Activated T-cell treated with anti-CD3 and anti-CD28 coated beads, Interleukin-2, amount 50 U/mL, for 1 hour (primary cell): ENCODE measurements at places on chromosomes 6 and 20.

DNA sequence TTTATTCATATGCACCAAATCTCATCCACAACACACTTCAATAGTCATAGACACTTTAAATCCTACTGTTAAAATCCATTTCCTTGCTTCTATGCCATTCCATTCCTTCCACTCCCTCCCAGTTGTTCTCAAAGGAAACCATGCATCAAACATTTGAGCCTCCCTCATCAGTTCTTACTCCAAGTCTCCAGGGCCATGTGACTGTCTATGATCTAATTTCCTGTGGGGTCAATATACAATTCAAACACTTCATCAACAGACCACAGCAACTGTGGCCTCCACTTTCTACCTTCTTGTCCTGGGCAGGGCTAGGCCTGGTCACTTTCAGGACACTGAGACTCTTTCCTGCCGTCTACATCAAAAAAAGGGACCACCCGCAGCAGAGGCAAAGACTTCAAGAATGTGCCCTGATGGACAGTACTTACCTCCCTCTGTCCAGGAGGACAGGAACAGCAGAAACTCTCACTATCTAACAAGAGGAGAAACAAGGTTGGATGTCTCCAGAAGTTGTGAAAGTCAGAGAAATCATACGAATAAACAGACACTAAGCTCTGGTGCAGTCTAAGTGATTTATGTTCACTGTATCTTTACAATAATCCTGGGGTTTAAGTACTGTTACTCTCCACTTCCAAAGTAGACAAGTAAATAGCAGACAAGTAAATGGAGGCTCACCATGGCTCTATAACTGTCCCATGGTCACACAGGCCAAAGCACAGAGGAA is 160.2 kb downstream of the QRSL1 start:
- no peak for DNase-seq

DNA sequence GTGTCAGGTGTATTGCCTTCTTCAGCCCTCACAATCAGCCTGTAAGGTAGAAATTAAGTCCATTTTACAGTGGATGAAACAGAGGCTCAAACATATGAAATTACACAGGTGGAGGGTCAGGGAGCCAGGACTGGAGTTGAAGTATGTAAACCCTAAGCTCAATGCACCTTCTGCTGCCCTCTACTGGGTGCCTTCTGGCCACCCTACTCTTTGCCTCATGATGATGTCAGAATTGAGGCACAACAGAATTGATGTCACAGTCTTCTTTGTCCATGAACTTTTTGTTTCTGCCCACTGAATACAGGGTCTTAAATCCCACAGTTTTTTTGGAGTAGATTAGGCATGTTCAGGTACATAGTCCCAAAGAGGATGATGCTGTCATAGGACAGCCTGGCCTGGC is 400.8 kb upstream of the CHD6 start:
- DNase-seq: no peak

DNA sequence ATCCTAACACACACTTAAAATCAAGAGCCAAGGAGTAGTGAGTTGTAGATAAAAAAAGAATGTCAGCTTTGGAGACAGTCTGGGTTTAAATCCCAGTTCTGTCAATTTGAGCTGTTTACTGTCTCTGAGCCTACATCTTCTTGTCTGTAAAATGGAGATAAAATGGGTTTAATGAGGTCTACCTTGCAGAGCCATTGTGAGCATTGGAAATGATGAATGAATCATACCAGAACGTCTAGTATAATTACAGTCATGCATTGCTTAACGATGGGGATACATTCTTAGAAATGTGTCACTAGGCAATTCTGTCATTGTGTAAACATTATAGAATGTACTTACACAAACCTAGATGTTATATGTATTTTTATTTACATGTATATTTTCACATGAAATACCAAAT is 17.6 kb upstream of the SGK2 start:
- no peak for DNase-seq

GRCh38 chr20:45892828-45893500 is 1.8 kb downstream of the CTSA start:
- DNase-seq: no peak

- DNase-seq: no peak
These were observed 9.2 kb downstream of the QKI start for GRCh38 chr6:163423696-163424095.

- no peak for DNase-seq
These were observed 571.6 kb upstream of the GJE1 start for GRCh38 chr6:141561154-141561553.
